ENCODE measurements at places on chromosomes 12 and 14. TPM values are rescaled to one million over a fixed set of nuclear protein-coding genes. Genes with fewer than 3 reads are reported as not detected.

The PRKD1 gene
- under 0.01 TPM for total RNA-seq

The CCDC198 gene
- not detected for total RNA-seq

The PGF gene
- 45.8 TPM for total RNA-seq

The C14orf119 gene
- total RNA-seq = 56.4 TPM

The KCNK10 gene
- total RNA-seq = under 0.01 TPM

The ST8SIA1 gene
- 0.64 TPM for total RNA-seq

The MYRFL gene
- 0.34 TPM for total RNA-seq

The SIX4 gene
- total RNA-seq = 7.9 TPM

The ARMH4 gene
- total RNA-seq = 5.1 TPM

The ARHGEF25 gene
- 0.43 TPM for total RNA-seq

The FOXG1 gene
- total RNA-seq = 3.7 TPM

The EFS gene
- total RNA-seq = 6.2 TPM

The FLRT2 gene
- total RNA-seq = 14.4 TPM

The SEL1L gene
- total RNA-seq = 194 TPM

The CMKLR1 gene
- not detected for total RNA-seq

The SLC2A3 gene
- total RNA-seq = 4.7 TPM

The ANHX gene
- not detected for total RNA-seq

The TAS2R50 gene
- total RNA-seq = 0.34 TPM

The CCDC196 gene
- total RNA-seq = not detected

The SMCO2 gene
- total RNA-seq = 4.1 TPM

The CLMN gene
- total RNA-seq = 5.8 TPM

All from nasal cavity respiratory epithelium epithelial cell of viscerocranial mucosa (primary cell).